ENCODE measurements at places on chromosomes 2 and 18.

DNA sequence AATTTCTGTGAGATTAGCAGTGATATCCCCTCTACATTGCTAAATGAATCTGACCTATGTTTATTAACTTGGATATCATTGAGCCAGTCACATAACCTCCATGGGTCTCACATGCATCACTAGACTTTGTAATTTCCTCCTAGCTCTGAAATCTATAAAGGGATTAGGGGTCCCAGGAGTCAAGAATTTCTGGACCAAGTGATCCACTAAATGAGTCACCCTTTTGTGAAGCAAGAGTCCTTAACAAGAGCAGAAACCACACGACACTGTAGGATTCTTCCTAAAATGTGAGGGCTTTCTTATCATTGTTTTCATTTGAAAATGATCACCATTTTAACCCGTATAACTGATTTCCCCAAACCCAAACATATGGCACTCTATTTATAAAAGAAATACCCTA is 90.3 kb downstream of the DHRS9 start:
- DNase-seq = no peak

- no peak for DNase-seq
These were observed 6.1 kb downstream of the TGIF1 start for GRCh38 chr18:3455907-3456685.

- no peak for DNase-seq
These were observed 10.9 kb downstream of the IL1B start for GRCh38 chr2:112825706-112826105.

DNA sequence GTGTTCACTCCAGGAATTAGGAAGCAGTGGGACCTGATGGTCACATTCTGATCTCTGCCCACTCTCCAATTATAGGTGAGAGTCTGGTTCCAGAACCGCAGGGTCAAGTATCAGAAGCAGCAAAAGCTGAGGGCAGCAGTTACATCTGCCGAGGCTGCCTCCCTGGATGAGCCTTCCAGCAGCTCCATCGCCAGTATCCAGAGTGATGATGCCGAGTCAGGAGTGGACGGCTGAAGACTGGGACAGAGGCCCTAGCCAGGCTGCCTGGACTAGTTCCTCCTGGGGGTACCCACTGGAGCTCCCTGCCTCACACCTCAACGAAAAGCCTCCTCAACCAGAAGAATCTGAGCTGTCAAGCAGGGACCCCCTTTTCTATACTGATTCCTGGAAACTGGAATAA is 3.3 kb upstream of the SMYD5 start:
- no peak for DNase-seq

GRCh38 chr2:165469417-165469816 is at the start of gene CSRNP3:
CSRNP3 (plus strand) TSS chr2:165469698; CDS start chr2:165595066, 125,368 bp downstream.
- DNase-seq = peak; percentile 87

- DNase-seq = no peak
These were observed 99.1 kb downstream of the ADD2 start for GRCh38 chr2:70668911-70669310.

GRCh38 chr2:109226128-109226527 is 97.1 kb downstream of the SH3RF3 start:
- DNase-seq = peak; percentile 25

DNA sequence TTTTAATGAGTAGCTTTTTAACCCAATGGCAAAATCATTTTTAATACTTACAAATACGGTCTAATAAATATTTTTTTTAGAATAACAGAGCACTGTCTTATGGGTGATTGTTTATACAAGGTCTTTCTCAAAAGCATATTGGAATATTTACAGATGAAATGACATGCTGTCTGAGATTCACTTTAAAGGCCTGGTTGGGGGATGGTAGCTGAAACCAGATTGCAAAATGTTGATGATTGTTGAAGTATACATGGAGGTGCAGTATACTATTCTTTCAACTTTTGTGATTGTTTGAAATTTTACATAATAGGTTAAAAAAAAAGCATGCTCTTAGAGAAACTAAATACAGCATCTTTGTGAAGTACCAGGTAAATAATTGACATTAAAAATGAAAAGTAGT is 111.2 kb downstream of the FMNL2 start:
- DNase-seq = no peak

- DNase-seq = no peak
These were observed 14.1 kb upstream of the IL1RL2 start for GRCh38 chr2:102172745-102173144.

DNA sequence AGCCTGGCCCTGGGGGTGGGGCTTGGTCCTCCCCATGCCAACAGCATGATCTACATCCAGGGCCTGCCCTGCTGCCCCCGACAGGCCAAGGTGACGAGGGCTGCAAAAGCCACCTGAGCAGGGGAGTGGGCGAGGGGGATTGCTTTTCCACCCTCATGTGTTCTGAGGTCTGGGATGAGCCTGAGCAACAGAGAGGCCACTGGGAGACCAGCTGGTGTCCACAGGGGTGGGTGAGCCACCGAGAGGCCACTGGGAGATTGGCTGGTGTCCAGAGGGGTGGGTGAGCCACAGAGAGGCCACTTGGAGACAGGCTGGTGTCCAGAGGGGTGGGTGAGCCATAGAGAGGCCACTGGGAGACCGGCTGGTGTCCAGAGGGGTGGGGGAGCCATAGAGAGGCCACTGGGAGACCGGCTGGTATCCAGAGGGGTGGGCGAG is 147.4 kb upstream of the GPC1 start:
- no peak for DNase-seq

DNA sequence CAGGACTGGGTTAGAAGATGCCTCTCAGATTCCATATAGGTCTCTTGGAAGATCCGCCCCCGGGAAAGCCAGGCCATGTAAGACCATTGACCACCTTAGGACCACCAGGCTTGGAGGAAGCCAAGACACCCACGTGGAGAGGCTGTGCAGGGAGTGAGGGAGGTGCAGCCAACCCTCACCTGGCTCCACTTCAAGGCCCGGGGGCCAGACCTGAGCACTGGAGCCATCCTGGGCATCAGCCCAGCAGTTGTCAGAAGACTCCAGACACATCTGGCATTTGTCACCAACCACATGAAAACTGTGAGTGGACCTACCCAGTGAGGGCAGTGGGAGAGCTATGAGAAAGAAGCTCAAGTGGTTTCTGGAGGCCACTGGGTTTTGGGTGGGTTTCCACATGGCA is 214.4 kb downstream of the MYT1L start:
- no peak for DNase-seq

GRCh38 chr2:113207021-113207420 is 33.2 kb downstream of the PSD4 start:
- no peak for DNase-seq

GRCh38 chr2:33391529-33392255 is 84.8 kb upstream of the RASGRP3 start:
- no peak for DNase-seq

GRCh38 chr2:71538241-71538640 is 84.9 kb downstream of the DYSF start:
- no peak for DNase-seq

- no peak for DNase-seq
These were observed 413.7 kb upstream of the RGPD4 start for GRCh38 chr2:107412981-107413380.

GRCh38 chr2:37893327-37893726 is 31.8 kb upstream of the RMDN2 start:
- DNase-seq = no peak

GRCh38 chr18:10514601-10515000 is 11.2 kb upstream of the NAPG start:
- no peak for DNase-seq

- DNase-seq = peak; percentile 70
These were observed 76.1 kb downstream of the THADA start for GRCh38 chr2:43519643-43520221.

- DNase-seq = no peak
These were observed 182.5 kb downstream of the ANKRD44 start for GRCh38 chr2:197128126-197128525.

GRCh38 chr2:73837847-73838585 is 9.3 kb downstream of the STAMBP start:
- no peak for DNase-seq

GRCh38 chr2:164745012-164745797 is 96.4 kb downstream of the COBLL1 start:
- DNase-seq = no peak

DNA sequence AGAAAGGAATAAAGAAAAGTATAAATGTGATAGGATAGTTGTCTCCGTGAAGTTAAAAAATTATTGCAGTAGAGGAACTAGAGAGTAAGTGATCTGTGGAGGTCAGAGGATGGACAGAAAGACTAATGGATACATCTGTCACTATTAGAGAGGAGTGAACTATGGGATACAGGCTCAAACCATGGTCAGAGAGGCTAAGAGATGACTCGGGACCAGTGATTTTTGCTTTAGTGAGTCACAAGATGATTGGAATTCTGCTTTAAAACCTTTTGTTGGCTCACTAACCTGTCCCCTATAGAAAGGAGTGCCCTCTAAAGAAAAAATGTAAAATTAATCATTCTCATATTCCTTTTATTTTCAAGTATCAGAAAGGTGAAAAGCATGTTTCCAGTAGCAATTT is 30.3 kb downstream of the ALMS1 start:
- DNase-seq = no peak

GRCh38 chr2:174631009-174631981 is 33.7 kb upstream of the WIPF1 start:
- DNase-seq = no peak

- DNase-seq = no peak
These were observed 56.6 kb downstream of the UBE2E3 start for GRCh38 chr2:181036848-181037603.

- no peak for DNase-seq
These were observed 34.2 kb upstream of the GLI2 start for GRCh38 chr2:120701499-120701898.

GRCh38 chr2:25587361-25587760 is 86.0 kb downstream of the DTNB start:
- no peak for DNase-seq

DNA sequence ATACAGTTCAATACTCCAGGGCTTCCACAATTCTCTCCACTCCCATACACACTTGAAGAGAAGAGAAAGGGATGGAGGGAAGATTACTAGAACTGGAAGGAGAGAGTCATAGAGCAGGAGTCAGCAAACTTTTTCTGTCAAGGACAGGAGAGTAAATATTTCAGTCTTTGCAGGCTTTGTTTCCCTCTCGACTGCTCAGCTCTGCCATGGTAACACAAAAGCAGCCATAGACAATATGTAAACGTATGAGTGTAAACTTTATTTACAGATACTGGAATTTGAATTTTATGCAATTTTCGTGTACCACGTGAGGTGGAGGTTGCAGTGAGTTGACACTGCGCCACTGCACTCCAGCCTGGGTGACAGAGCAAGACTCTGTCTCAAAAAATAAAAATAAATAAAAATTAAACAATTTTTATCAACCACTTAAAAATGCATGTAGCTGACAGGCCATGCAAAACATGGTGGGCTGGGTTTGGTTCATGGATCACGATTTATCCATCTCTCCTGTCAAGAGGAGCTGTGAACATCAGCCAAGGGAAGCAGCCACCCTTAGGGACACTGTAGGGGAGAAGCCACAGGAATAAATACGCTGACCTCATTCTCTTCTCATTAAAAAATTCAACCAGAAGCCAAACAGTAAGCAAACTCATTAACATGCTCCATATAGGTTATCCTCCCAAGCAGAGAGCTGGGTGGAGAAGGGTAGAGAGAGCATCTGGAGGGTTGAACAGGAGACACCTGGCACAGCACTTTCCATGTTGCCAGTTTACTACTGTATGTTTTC is 266.4 kb upstream of the FN1 start:
- no peak for DNase-seq

DNA sequence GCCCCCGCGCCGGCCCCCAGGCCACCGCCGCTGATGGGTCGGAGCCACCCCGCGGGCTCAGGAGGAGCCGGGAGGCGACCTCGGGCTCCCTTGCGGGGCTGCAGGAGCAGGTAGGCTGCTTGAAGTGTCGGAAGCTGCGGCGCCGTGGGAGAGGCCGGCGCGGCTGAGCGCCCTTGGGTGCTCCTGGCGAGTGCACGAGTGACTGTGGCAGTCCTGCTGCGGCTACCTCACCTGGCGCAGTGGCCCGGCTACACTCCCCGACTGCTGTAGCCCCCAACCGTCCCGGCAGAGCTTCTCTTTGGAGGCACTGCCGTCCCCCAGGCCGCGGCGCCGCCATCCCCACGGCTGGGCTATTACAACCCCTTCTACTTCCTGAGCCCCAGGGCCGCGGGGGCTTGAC is 10.0 kb upstream of the LYPD6 start:
- DNase-seq = no peak

GRCh38 chr18:8766559-8767293 is 61.4 kb downstream of the MTCL1 start:
- DNase-seq = no peak

DNA sequence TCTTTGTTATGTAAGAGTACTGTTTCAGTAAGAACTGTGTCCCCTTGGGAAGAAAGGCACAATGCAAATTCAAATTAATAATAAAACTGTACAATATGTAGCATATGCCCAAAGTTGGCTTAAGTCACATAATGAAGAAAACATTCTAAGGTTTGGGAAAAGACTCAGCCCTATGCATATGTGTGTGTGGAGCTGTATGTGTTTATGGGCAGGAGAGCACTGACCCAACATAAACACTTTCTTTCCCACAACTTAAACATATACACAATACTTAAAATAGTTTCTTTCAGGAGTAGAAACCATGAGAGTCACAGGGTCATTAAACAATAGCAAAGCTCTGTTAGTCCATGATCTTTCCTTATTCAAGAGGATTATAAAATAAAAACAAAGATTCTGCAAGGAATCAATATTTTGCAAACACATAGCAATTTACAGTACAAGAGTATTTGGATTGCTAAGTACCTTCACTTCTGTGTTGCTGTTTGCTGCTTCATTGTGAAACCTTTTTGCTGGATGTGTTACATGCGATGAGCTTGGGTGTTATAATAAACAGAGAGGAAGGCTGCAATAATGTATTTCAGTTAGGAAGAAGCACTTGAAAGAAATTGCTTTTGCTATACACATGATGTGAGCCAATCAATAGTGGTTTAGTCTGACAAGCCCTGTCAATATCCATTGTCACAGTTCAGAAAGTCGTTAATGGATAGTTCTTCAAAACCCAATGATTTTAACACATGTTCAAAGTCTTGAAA is 347.3 kb downstream of the ARHGAP15 start:
- DNase-seq = no peak

DNA sequence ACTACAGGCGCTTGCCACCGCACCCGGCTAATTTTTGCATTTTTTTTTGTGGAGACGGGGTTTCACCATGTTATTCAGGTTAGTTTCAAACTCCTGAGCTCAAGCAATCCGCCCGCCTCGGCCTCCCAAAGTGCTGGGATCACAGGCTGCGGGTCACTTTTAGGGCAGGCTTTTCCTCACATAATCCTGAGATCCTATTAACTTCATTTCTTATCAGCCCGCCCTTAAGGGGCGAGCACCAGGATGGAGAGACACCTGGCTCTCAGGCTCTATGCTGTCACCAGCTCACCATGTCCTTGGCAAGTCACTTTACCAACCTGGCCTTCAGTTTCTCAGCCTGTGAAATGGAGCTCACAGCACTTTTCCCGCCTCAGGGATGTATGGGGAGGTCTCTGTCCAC is 23.0 kb downstream of the ZFP36L2 start:
- no peak for DNase-seq

- DNase-seq = peak; percentile 63
These were observed 16.2 kb upstream of the ALPP start for GRCh38 chr2:232362174-232362900.
